Amniotic epithelial cell (primary cell): ENCODE measurements at places on chromosomes 4 and X.
A peak's percentile ranks its signal among the peaks of the same experiment; 100 is the strongest.

- DNase-seq, result no peak
Measured at GRCh38 chrX:26146024-26146423, 7.9 kb downstream of the MAGEB18 start.

DNA sequence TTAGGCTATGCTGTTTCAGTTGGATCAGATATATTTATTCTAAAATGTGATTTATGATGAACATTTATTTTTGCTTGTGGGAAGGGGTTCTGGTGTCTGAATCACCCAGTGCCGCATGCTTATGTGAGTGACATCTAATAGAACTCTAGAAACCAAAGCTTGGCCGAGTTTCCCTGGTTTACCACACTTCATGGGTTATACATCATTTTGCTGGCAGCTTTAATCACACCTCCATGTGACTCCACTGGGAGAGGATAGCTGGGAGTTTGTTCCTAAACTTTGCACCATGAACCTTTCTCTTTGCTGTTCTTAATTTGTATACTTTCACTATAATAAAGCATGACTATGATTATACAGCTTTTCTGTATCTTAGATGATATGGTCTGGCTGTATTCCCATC lies 382.9 kb downstream of the INPP4B start:
- DNase-seq, result peak; percentile 80

DNA sequence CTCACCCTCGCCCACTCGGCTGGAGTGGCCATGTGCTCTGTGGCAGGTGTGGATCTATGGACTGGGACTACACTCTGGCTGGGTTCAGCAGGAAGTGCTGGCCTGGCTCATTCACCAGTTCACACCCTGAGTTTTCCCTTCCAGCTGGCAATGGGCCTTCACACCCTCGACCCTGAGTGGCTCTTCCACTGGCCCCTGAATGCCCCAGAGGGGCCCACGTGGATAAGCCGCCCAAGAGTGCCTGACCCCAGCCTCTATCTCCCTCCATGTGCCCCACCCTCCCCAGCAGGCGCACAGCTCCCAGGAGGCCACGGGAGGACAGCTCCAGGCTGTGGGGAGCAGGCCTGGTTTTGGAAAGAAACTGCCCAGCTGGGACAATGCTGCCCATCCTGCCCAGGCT lies 234.1 kb downstream of the AFAP1 start:
- no peak for DNase-seq

DNA sequence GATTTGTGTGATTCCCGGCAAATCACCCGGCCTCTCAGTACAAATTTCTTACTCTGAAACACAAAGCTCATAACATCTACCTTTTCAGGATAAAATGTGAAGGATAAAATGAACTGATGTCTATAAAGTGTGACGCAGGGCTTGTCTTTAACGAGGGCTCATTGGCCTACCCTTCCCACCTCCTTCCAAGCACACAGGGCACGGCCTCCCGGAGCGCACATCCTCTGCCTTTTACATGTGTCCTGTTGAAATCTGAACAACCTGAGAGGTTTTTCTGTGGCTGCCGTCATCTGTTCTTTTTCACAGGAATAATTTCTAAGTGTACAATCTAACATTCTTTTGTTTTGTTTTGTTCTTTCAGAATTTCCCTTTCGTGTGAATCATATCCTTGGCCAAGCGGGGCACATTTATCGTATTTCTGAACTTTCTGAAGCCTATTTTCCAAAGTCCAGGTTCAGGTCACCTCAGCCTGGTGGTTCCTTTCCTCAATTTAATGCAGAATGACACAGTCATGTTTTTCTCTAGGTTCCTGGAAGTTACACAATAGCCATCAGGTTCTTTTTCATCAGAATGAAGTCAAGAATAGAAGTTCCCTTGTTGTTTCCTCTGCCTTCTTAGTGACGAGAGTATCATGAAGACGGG lies 53.1 kb upstream of the SPRY1 start:
- DNase-seq, result no peak

DNA sequence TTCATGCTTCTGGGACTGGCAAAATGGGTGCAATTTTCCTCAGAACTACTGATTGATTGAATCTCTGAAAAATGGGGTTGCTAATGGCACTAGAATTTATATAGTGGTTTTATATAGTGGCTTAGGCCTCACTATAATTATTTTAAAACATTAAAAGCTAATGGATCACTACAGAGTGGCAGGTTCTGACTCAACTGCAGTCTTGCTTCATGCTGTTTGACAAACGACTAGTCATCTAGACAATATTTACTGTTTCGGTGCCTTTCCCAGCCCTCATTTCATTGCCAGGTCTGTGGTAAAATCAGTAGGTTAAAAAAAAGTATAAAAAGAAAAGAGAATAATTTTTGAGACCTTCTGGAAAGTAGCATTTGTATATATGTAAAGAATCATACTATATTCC lies 352.8 kb upstream of the ATOH1 start:
- DNase-seq, result peak; percentile 17

GRCh38 chrX:140710710-140711109 lies 1.2 kb downstream of the LINC00632 start:
- DNase-seq, result no peak

GRCh38 chr4:172692701-172693100 lies 475.9 kb upstream of the GALNT7 start:
- DNase-seq, result no peak
